Mesenteric fat pad (tissue), 1 donor: ENCODE measurements at places on chromosomes 7 and 10. TPM values are rescaled to one million over a fixed set of nuclear protein-coding genes. Genes with fewer than 3 reads are reported as not detected.

Gene COL17A1
- 0.19 TPM for total RNA-seq

Gene RNF32
- not detected for total RNA-seq

Gene PAPOLB
- total RNA-seq: 0.22 TPM

Gene TFEC
- 12.7 TPM for total RNA-seq

Gene ZFYVE27
- total RNA-seq: 19.2 TPM

Gene CTAGE8
- total RNA-seq: 0.71 TPM

DNA sequence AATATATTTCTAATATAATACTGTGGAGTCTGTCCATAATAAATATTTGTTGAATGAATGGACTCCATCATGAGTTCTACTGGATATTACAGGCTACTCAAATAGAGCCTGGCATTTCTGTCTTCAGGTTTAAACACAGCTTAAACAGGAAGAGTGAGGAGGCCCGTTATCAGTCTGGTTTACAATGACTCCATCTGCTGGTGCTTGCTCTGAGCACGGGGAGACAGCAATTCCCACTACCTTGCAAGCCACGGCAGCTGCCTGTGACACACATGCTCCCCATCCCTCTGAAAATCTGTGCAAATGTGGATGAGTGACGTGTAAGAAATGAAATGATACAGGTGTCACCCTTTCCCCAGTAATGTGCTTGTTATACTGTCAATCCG is 293.5 kb upstream of the IMMP2L start:
- DNase-seq: no peak

- no peak for DNase-seq
Observed at GRCh38 chr10:60155099-60155877, 234.4 kb downstream of the ANK3 start.

DNA sequence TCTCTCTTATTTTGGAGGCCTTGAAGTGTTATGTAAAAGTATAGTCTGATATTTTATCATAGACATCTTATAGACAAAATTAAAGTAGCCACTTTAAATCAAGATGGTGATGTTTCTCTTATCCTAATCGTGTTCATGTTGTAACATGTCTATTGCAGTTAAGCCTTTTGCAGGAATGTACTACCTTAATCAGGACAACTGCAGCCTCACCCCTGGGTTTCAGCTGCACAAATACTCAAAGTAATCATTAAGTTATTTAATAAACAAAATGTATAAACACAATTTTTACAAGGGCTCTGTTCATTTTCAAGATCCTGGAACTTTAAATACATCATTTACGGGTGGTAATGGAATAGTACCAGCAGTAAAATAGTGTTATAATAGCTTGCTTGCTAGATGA is 14.4 kb upstream of the KIF5B start:
- no peak for DNase-seq

- DNase-seq: no peak
Observed at GRCh38 chr10:98090822-98091221, 43.6 kb upstream of the R3HCC1L start.

DNA sequence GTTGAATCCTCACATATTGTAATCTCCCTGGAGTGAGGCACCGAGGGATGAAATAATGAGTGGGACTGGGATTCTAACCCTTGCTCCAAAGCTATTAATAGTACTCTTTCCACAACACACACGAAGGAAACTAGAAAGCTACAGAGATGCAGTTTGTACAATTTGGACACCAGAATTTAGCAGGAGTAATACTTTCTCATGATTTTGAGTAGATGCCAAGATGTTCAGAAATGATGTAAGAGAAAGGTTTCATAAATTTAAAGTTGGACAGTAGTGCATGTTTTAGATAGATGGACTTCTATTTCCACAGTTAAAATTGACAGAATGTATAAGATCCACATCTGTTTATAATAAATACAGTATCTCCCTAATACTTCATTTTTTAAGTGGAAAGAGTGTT is 46.5 kb downstream of the PRR15 start:
- DNase-seq: no peak

DNA sequence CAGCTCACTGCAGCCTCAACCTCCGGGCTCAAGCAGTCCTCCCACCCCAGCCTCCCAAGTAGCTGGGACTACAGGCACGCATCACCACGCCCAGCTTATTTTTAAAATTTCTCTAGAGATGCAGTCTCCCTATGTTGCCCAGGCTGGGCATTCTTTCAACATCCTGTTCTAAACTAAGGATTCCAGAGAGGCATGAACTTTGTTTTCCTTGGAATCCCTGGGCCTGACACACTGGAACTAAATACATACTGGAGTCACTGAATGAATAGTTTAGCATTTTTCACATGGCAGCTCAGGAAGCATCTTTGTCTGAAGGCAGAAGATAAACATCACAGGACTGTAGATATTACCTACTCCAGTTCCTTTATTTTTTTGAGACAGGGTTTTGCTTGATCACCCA is 108.7 kb downstream of the ITIH5 start:
- no peak for DNase-seq

- no peak for DNase-seq
Observed at GRCh38 chr7:75531359-75531821, 39.3 kb downstream of the SPDYE5 start.

GRCh38 chr7:70322856-70323255 is 724.6 kb downstream of the AUTS2 start:
- no peak for DNase-seq

DNA sequence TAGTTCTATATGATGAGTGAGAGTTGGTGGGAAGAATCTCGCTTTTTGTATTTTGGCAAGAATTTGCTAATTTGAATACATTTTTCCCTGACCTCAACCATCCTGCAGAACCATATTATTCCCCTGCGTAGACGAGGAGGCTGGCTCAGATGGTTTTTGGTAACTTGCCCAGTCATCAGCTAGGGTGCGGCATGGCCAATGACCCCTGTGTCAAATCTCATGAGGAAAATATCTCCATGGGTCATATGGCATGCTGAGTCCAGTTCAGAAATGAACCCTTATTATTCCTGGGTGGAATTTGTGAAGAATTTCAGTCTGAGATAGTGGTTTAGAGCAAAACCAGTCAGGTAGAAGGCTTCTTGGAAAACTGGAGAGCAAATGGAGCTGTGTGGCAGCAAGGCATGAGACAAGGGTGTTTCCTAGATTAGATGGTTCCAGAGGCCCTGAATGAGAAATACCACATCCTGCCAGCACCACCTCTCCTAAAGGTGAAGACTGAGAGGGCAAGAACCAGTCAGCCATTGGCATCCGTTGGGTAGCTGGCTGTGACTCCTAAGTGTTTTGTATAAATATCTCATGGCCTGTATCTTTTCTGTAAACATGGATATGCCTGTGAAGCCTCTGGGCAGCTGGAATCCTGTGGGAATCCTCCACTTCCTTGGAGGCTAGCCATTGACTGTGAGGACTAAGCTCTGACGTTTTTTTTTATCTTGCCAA is 5.8 kb upstream of the UPP1 start:
- DNase-seq: no peak

DNA sequence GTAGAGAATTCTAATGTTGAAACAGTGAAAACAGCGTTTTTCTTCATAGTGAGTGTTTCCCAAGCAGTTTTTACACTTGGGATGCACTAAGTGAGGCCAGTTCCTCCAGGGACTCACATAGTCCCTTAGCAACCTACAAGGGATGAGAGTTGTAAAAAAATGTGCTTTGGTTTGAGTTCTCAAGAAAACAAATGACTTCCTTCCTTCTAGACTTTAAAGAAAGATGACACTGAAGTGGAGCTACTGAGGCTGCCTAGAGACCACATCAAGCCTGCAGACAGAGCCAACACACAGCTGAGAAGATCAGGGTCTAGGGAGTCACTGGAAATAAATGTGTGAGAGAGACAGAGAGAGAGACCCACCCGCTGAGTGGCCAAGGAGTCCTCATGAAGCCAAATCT is 264.4 kb downstream of the TNS3 start:
- DNase-seq: no peak

GRCh38 chr7:44977959-44978335 is 868 bp downstream of the MYO1G start:
- DNase-seq: no peak

DNA sequence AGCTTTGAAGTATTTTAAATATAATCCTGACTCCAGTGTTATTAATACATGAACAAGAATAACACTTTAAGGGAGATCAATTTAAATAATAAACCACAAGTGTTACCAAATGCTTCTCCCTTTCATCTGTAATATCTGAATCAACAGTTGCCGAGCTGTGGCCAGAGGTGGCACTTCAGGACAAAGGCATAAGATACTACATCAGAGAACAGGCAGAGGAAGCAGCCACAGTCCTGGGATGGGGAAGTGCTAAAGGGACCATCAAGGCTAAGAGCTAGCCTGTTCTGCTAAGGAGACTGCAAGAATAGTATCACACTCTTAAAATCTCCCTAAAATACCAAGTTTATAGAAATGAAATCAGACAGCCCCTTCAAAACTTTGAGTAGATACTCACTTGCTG is 378.2 kb upstream of the PRKCQ start:
- DNase-seq: no peak

DNA sequence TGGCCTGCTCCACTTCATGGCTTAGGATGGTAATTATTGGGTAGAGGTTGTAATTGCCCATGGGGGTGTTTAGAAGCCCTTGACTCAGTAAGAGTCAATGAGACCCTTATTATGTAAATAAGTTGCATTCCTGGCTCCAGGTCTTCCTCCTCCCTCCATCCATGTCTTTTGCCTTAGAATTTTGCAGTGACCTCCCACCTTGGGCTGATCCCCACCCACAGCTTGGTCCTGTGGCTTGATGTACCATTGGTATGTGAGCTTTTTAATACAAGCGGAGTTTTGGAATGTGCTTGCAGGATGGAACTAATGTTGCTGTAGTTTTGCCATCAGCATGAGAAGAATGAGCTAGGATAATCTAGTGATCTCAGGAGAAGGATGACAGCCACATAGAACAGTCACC is 73.2 kb upstream of the DGKI start:
- DNase-seq: no peak

- DNase-seq: no peak
Observed at GRCh38 chr7:47571331-47572093, 10.4 kb downstream of the TNS3 start.

DNA sequence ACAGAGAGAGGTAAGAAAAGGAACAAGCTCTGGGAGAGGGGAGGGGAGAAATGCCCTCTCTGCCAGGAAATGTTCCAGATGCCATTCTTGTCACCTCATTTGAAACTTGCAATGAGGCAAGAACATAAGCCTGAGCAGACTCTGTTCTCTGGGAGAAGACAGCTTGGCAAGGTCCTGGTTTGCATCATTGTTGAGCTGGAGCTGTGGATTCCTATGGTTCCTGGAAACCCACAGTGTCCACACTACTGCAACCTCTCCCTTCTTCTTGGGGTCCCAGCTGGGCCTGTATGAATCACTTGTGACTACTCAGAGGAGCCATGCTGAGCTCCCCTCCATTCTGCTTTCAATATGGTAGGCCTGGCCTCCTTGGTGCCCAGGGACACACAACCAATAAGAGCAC is 60.8 kb upstream of the HECTD2 start:
- DNase-seq: no peak

DNA sequence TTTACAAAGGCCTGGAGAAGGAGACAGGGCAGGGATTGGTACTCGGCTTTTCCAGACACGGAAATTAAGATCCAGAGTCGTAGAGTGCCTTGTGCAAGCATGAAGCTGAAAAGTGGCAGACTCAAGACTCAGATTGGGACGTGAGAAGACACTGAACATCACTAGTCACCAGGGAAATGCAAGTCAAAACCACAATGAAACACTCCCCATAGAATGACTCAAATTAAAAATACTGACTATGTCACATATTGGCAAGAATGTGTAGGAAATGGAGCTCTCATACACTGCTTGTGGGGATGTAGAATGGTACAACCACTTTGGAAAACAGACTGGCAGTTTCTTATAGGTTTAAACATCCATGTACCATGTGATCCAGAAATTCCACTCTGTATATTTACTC is 472.0 kb downstream of the RPS24 start:
- no peak for DNase-seq

- no peak for DNase-seq
Observed at GRCh38 chr7:41153268-41153667, 549.6 kb downstream of the INHBA start.

GRCh38 chr7:54967377-54967776 is 51.4 kb upstream of the EGFR start:
- no peak for DNase-seq

DNA sequence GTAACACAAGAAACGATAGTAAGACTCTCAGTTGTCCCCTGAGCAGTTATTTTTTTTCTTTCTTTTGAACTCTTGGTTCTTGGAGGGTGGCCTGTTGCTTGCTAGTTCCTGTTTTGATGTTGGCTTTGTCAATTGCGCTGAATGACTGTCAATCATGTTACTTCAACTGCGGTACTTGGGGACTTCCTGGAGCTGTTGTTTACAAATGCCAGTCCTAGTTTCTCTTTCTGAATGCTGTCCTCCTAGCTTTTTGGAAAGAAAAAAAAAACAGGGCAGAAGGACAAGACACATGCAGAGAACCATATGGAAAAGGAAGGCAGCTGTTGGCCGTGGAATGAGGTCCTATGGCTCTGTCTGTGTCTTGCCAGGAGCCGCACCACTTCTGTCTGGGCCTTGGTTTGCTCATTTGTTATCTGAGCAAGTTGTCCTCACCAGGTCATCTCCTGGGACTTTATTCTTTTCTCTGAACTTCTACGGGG is 7.0 kb upstream of the PDCD4 start:
- DNase-seq: no peak

GRCh38 chr10:120827251-120827875 is 23.8 kb upstream of the WDR11 start:
- no peak for DNase-seq

GRCh38 chr10:44627591-44628354 is 242.9 kb upstream of the CXCL12 start:
- no peak for DNase-seq

- no peak for DNase-seq
Observed at GRCh38 chr10:25226775-25227682, 52.2 kb downstream of the GPR158 start.

DNA sequence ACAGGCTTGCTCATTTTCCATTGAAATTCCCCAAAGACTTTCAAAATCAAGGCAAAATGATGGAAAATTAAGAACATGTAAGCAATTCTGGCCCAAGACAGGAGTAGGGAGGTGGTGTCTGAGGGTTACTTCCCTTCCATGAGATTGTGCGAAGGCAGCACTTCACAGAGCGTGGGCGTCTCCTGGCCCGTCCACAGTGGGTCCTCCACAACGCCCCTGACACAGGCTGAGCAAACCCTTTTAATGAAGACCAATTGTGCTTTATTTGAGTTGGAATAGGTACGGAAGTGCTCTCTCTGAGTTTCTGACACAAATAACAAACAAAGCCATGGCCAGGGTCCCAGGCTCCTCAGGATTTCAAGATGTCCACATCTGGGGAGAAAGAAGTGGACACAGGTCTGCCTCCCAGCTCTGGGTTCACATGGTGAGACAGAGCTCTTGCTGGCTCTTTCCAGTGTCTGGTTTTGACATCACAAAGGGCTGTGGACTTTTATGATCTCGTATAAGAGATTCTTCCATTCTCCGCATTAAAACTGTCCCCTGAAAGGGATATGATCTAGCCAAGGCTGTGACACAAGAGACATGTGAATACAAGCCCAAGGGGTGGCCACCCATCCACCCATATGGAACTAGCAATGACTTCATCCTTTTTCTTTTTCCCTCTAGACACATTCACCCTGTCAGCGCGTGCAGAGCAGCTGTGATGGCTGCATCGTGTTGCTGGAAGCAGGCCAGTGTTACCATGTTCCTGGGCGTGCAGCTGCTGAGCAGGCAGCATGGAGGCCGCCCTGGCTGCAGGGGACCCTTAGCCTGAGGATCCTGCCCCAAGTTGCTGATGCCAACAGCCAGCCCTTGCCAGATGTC is 145.6 kb downstream of the ADAM12 start:
- DNase-seq: no peak

- DNase-seq: no peak
Observed at GRCh38 chr10:103691723-103692435, 163.5 kb downstream of the SH3PXD2A start.
